ENCODE measurements at places on chromosomes 2 and 18.

- no peak for DNase-seq
Measured at GRCh38 chr2:162067596-162067995, 6.4 kb downstream of the DPP4 start.

DNA sequence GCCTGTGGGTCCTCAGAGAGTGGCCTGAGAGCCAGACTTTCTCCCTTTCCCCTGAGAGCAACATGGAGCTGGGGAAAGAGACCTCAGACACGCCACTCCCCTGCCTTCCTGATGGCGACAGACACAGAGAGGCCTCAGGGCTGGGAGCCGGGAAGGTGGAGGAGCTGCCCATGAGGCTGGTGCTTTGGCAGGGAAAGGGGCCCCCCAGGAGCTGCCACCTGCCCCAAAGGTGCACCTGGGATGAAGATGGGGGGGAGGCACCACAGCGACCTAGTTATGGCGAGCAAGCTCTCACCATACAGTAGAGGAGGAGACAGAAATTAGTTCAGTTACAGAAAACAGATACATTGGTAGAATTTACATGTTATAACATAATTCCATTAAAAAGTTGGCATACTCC is 80.7 kb upstream of the PXDN start:
- no peak for DNase-seq

DNA sequence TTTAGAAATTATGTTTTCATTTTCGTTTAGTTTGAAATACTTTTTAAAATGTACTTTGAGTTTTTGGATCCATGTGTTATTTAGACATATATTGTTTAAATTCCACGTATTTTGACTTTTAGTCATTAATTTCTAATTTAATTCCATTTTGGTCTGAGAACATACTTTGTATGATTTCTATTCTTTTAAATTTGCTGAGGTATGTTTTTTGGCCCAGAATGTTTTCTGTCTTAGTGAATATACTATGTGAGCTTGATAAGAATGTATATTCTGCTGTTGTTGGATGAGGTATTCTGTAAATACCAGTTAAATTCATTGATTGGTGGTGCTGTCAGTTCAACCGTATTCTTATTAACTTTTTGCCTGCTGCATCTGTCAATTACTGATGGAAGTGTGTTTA is 26.4 kb downstream of the VRK2 start:
- no peak for DNase-seq

- no peak for DNase-seq
Measured at GRCh38 chr2:121377646-121378045, 92.6 kb upstream of the TFCP2L1 start.

- peak; percentile 78 for DNase-seq
Measured at GRCh38 chr2:1081451-1082225, 131.0 kb downstream of the SNTG2 start.

DNA sequence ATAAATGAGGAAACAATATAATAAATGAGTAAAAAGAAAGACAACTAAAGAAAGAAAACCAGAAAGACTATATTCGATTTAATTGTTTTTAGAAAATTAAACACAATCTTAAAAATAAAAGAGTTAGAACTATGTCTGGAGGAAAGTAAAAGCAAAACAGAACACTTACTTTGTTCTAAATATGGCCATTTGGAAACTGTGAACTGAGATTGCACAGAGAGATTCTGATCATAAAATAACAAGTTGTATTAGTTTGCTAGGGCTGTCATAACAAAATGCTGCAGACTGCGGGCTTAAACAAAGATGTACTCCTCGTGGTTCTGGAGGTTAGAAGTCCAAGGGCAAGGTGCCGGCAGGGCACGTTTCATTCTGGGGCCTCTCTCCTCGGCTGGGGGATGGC is 128.1 kb upstream of the AQP4 start:
- DNase-seq: no peak

DNA sequence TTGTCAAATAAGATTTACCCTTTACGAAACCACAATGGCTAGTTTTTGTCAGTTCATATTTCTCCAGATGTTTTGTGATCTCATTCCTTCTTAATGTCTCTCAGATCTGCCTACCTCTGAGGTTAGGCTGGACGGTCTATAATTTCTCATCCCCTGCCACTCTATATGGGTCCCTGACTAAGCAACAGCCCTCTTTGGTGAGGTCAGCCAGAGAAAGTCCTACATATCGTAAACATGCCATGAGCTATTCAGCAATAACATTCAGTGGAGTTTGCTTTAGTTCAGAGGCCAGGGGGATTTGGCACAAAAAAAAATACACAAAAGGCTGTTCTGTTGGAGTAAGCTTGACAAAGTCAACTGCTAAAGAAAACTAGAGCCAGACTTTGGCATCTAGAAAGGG is 192.1 kb upstream of the NCKAP5 start:
- DNase-seq: no peak

DNA sequence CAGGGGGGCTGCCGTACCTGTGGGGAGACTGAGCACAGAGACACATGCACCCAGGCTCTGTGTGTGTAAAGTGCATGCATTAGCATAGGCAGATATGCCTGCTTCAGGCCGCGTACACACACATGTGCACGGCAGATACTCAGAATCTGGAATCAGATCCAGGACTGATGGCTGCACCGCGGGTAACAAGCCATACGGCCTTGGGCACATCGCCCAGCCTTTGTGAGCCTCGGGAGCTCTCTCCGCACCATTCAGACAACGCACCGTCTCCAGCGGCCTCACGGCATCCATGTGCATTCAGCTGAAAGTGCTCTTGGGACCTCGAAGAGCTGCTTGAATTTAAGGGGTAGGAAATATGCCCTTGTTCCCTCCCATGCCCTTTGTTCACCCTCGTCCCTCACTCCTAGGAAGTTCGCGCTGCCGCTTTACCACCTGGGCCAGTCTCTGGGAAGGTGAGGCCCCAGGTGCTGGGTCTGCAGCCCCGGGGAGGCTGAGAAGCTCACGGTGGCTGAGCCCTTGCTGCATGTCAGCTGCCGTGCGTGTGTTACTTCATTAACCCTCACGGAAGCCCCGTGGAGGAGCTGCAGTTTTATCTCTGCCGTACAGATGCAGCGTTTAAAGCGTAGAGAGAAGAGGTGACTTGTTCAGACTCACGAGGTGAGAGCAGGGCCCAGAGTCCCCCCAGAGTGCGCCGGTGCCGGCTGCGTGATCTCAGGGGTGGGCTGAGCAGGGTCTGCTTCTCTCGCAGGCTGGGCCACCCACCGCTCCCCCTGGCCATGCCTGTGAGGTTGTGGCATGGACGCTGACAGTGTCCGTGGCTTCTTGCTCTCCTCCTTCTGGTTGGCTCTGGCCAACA is 377.7 kb upstream of the MYT1L start:
- DNase-seq: no peak

- no peak for DNase-seq
Measured at GRCh38 chr2:176931588-176932563, 280.7 kb upstream of the HNRNPA3 start.

- DNase-seq: no peak
Measured at GRCh38 chr2:73386894-73387636, 1.4 kb downstream of the ALMS1 start.

DNA sequence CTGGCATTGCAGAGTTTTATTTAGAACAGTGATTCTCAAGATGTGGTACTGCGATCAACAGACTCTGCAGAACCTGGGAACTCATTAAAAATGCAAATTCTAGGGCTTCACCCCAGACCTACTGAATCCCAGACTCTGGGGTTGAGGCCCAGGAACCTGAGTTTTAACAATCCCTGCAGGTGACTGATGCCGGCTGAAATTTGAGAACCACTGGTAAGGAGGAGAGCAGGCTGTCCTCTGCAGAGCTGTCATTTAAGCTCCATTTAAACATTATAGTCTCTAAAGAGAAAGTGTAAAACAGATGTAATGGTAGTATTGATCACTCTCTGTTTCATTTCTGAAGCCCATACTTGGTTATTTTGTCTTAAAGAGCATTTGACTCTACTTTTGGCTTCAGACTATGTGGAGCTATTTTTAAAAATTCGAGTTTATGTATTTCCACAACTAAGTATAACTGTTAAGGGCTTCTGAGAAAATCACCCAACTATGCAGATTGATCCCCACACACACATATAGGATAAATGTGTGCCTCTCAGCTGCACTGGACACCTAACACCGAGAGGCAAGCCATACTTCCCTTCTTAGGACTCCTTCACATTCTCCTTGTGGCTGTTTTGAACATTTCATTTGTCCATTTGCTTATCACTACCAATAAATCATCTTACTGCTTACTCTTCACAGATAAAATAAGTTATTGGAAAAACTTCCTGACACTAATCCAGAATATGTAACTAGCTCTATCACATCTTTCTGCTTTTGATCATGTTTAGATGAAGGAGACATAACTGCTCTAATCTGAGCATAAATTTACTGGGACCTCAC is 487.5 kb downstream of the DLGAP1 start:
- no peak for DNase-seq

GRCh38 chr2:212133337-212133736 is 405.3 kb downstream of the ERBB4 start:
- DNase-seq: no peak

DNA sequence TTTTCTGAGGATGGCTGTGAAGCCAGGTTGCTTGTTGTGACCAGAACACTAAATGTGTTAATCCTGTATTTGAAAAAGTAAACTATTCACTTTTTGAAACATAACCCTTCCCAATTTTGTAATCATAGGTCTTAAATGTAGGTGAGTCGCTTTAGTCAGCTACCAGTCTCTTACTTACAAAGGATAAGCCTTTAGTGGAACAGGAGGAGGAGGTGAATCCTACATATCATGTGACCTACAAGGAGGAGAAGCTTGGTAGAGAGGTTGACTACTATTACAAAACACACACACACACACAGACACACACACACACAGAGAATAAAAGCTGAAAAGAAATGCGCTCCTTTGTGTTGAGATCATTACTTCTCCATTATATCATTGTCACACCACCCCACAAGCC is 59.9 kb upstream of the SPAG16 start:
- no peak for DNase-seq

DNA sequence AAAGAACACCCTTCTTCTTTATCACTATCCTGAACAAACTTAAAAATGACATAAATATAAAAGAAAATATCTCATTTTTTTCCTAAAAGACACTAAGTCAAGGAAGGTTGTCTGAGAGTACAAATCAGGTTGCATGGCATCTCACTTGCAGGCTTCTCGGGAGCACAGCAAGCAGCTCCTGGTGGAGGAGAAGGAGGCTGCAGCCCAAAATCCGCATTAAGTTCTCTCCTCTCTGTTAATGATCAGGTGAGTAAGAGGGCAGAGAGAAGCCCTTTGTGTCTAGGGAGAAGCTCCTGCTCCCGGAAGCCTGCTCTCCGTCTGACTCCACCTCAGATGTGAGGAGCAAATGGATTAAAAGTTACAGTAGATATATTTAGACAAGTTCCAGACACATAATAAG is 35.0 kb upstream of the DOK6 start:
- no peak for DNase-seq

- peak; percentile 95 for DNase-seq
Measured at GRCh38 chr2:28390746-28391563, 1.7 kb upstream of the FOSL2 start.

GRCh38 chr2:191612496-191612895 is 65.4 kb upstream of the NABP1 start:
- DNase-seq: no peak

DNA sequence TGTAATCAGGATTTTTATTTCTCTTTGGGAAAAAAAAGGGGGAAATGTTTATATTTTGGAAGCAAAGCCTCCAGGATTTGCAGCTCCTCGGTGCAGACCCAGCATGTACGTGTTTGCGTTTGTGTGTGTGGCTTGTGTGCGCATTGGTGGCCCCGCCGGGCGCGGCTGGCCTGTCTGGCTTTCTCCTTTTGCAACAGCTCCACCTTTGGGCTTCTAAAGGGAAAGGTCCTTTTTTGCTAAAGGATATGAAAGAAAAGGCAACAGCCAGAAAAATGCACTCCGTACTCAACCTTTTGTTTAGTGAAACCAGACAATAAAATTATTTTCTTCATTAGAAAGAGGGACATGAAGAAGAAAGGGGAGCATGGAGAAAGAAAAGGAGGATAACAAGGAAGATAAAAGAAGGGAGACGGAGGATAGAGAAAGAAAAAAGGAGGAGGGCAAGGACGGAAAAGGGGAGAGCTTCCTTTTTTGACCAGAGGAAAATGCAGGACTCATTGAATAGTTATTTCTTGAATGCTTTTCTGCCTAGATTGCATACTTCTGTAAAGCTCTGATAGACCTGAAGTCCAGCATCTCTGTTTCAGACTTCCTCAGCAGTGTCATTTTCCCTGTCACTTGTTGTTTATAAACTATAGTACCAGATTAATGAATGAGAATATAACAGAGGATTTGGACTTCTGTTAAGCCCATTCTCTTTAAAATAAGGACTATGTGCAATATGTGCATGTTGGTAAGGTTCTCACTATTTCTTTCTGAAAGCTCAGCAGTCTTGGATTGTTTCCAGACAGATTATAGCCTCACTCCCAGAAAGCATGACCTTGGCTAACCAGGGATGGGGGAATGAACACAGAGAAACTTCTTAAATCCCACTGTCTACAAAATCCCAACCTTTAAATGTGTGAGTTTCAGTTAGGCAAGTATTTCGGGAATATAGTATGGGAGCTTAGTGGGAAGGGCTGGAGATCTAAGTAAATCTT is 563.1 kb upstream of the PIK3C3 start:
- no peak for DNase-seq

GRCh38 chr18:41923446-41923845 is 31.6 kb upstream of the PIK3C3 start:
- DNase-seq: no peak

GRCh38 chr2:228655331-228655730 is 473.8 kb upstream of the SPHKAP start:
- DNase-seq: no peak

- no peak for DNase-seq
Measured at GRCh38 chr2:11122380-11122779, 32.9 kb upstream of the SLC66A3 start.

DNA sequence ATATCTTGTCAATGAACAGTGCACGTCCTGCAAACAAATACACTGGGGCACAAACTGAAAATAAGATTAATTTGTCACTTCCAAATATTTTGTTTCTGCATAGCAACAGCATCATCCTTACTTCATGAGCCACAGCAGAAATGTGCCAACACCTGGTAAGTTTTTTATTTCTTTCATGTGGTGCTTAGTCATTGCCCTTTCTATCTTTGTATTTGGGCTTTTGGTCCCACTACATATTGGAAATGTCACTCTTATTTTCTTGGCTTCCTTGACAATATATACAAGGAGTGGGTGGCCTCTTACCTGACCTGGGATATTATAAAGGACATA is 208.0 kb downstream of the RBM43 start:
- no peak for DNase-seq

- peak; percentile 70 for DNase-seq
Measured at GRCh38 chr2:67649331-67650261, 252.5 kb downstream of the ETAA1 start.

- no peak for DNase-seq
Measured at GRCh38 chr2:182717816-182718215, 1.8 kb downstream of the DNAJC10 start.

- DNase-seq: no peak
Measured at GRCh38 chr2:182240862-182241371, 185.9 kb downstream of the PDE1A start.

DNA sequence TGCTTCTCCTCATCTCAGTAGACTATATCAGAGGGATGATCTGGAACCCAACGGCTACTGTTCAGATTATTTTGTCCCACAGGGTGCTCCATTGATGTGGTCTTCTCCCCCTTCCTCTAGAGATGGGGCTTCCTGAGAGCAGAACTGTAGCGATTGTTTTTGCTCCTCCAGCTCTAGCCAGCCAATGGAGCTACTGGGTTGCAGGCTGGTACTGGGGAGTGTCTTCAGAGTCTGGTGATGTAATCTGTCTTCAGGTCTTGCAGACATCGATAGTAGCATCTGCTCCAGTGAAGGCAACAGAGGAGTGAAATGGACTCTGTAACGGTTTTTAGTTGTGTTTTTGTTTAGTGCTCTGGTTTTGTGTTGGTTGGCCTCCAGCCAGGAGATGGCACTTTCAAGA is 621.9 kb downstream of the RNF144A start:
- DNase-seq: no peak

Measured in Right ventricle myocardium inferior (tissue), 1 donor.